NCI-H187 treated with DMSO at 0.1 percent for 48 hours (cell line): ENCODE measurements at places on chromosomes 4 and X.

DNA sequence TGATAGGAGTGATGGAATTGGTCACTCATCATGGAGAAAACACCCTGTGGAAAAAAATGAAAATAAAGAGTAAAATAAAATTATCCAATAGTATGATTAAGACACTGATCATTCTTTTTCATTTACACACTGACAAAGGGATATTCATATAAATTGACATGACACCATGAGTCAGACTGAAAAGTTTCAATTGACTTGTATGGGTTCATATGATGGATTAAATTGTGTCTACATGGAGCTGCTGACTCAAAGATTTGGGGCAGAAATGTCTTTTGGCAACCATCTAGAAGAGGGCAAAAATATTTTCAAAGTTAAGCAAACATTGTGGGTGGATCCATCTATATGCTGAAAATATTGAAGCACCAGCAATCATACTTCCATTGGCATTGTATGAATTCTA lies 153.4 kb upstream of the PPP3CA start:
- DNase-seq: no peak

GRCh38 chr4:101279377-101279871 lies 67.9 kb downstream of the PPP3CA start:
- no peak for DNase-seq

GRCh38 chr4:165294907-165295306 lies 32.6 kb upstream of the MSMO1 start:
- no peak for DNase-seq

DNA sequence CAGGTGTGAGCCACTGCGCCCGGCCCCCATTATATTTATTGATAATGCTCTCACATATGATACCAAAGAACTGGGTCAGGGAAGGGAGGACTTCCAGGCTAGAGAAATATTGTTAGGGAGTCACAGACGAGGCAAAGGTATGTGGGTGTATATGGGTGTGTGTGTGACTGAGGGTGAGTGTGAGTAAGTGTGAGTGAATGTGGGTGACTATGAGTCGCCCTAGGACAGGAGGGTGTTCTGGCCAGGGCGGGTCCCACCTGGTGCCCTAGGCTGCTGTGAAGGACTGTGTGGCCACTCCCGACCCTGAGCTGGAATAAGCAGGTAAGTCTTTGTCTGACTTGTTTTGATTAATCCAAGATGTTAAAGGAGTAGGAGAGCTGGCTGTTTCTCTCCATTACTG lies 34.4 kb downstream of the RWDD4 start:
- no peak for DNase-seq

- DNase-seq: no peak
Measured at GRCh38 chr4:70496231-70496630, 22.1 kb upstream of the AMTN start.

GRCh38 chrX:46782034-46782433 lies 23.1 kb upstream of the SLC9A7 start:
- no peak for DNase-seq

DNA sequence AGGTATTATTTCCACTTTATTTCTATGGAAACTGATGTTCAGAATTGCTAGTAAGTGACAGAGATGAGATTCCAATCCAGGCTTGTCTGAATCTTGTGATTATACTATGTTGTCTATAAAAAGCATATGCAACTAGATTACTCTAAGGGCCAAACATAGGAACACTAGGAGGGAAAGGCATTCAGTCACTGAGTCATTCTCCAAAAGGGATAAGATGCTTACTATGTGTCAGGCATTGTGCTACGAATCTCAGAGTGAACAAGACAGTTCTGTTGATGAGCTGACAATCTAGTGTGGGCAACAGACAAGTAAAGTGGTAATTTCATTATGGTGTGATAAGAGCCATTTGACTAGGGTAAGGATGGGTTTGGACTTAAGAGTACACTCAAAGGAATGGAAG lies 77.2 kb downstream of the RASL11B start:
- DNase-seq: no peak

DNA sequence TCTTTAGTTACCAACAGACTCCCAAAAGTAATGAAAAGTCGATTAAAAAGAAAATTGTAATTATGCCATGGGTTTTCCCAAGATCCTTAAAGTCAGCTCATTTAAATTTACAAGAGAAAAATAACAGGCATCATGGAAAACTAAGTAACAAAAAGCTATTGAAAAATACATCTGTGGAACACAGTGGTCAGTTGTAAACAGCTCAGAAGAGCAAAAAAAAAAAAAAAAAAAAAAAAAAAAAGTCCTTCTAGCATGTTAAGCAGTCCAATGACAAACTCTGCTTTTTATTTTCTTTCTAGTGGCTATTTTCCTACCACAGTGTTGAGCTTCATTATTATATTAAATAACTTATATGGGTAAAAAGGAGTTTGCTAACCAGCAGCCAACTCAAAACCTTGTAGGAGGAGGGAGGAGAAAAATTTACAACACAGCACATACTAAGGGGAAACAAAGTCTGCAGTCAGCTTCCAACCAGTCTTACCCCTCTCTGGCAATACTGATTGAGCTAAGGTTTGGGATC lies 44.9 kb downstream of the RASGEF1B start:
- no peak for DNase-seq

DNA sequence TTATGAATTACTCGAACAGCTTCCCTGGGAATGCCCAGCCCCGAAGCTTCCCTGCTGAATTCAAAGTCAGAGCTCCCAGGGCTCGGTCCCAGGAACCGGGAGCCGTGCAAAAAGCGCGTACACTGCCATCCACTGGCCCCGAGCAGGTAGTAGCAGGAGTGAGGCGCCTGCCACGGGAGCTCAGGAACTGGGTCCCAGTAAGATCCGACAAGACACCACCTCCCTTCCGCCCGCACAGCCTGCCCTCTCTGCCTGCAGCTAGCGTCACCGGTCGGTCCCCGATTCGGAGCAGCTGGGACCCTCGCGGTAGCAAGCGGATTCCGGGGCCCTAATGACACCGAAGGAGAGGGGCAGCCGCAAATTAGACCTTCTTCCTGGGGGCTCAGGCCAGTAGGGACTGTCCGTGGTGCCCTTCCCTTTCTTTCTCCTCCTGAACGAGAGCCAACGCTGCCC lies 1.2 kb downstream of the CORIN start:
- no peak for DNase-seq

DNA sequence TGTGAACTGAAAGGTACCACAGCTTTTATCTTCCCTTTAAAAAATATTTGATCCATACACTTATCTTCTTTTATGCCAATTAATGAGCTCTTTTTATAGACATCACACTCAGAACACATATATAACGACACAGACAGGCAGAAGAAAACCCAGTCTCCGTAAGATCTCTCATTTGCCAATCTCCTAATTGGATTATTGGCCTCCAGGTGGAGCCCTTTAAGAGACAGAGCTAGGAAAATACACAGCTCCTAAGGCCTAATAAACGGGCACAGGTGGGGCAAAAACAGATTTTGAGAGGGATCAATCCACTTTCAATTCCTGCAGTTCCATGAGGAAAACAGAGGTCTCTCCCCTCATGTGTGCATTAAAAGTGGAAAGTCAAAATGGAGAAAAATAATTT lies 1495.4 kb downstream of the RPA4 start:
- DNase-seq: no peak

DNA sequence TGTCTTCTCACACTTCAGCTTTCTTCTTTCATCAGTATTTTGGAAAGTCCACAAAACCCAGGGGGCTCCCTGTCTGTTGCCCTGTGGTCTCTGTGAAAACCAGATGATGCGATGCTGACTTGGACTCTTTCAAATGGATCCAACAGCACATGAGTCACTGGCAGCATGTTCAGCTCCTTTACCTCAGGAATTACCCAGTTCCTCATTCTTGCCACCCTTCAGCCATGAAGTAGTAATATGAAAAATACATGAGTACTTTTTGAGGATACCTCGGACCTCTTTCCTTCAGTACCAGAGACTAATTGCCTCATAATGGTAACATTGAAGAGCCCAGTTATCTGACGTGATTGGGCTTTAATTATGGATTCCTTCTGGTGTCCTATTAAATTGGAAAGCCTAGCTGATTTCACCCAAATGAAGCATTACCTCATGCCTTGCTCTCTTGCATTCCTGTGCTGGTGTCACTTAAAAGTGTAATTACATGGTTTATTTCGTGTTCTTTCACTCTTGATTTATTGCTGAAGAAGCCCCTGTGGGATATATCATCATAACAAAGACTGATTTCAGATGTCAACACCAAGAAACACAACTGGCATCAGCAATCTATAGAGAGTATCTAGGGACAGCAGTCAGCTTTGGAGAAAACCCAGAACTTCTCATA lies 63.4 kb downstream of the NFKB1 start:
- DNase-seq: no peak

DNA sequence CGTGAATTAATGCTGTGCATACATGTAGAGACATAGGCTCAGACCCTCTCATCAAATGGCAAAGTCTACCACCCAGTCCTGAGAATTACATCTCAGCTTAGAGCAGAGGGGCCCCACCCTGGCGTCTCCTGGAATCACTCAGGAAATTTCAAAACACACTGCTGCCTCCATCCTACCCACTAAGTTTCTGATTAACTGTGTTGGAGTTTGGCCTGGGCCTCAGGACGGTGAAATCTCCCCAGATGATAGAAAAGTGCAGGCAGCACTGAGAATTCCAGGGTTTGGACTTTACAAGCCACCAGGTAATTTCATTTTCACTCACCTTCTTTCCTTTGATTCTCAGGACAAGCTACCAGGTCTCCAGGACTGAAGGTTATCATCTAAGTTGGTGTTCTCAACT lies 3.3 kb upstream of the FAM9C start:
- no peak for DNase-seq

GRCh38 chrX:39891781-39892180 lies 206.0 kb downstream of the BCOR start:
- DNase-seq: no peak

GRCh38 chr4:154954117-154954516 lies 173.0 kb downstream of the RBM46 start:
- DNase-seq: no peak

DNA sequence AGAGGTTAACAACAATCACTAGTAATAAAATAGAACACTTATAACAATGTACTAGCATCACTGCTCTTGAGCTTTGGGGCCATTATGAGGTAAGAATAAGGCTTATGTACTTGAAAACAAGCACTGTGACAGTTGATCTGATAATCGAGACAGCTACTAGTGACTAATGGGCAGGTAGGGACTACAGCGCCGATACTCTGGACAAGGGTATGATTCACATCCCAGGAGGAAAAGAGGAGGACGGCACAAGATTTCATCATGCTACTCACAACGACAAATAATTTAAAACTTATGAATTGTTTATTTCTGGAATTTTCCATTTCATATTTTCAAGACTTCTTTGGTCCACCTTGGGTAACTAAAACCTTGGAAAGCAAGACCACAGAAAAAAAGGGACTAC lies 62.3 kb downstream of the FAM184B start:
- no peak for DNase-seq

GRCh38 chrX:24676403-24677024 lies 17.2 kb upstream of the POLA1 start:
- DNase-seq: no peak

DNA sequence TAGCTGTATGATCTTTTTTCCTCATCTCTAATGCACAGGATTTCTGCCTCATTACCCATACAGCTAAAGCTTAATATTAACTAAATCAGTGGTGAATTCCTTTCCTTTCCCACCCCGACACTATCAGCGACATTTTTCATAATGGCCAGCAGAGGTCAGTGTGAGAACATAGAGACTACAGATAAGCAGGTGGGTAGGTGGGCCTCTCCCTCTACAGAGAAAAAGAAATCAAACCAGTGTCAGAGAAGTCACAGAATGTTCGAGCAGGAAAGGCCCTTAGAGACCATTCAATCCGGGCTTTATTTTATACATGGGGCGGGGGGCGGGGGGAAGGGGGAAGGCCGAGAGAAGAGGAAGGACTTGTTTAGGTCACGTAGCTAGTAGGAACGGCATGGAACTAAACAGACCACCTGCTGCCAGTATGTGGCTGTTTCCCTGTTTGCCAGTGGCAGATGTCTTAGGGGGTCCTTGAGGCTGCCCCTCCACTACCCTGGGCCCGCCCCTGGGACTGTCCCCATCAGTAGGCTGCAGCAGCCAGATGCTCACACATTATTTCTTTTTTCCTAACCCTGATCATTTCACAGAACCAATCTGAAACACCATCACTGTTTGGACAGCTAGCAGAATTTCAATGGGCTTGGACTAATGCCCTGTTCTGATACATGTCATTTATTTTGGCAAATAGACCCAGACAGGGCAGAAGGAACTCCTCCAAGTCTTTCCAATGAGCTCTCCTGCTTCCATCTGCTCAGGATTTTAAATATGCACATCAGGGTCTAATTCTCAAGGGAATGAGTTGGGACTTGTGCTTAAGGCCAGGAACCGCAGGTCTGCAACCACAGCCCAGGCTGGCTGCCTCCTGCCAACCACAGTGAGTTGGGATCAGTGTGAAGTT lies 133.4 kb downstream of the ATG4A start:
- peak; percentile 5 for DNase-seq

DNA sequence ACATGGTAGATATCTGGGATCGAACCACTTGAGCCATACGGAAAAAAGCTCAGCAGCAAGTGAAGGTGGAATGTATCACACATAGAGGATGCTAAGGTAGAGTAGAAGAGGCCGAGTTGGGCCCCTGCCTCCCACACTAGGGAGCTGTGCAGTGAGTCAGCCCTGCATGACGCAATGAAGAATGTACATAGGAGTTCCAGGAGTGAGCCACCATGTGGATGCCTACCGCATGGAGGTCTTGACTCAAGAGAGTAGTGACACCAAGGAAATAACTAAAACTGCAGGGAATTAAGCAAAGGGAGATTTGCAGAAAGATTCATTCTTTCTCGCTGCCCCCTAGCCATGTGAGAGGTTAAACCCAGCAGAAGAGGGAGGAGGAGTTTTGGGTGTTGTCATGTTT lies 389.6 kb upstream of the IGFBP7 start:
- DNase-seq: no peak

GRCh38 chr4:186760576-186760975 lies 36.9 kb upstream of the FAT1 start:
- no peak for DNase-seq
